ENCODE measurements at places on chromosomes 12 and 14.

GRCh38 chr12:124906606-124907261 lies 7.7 kb downstream of the UBC start:
- peak; percentile 76 for DNase-seq

DNA sequence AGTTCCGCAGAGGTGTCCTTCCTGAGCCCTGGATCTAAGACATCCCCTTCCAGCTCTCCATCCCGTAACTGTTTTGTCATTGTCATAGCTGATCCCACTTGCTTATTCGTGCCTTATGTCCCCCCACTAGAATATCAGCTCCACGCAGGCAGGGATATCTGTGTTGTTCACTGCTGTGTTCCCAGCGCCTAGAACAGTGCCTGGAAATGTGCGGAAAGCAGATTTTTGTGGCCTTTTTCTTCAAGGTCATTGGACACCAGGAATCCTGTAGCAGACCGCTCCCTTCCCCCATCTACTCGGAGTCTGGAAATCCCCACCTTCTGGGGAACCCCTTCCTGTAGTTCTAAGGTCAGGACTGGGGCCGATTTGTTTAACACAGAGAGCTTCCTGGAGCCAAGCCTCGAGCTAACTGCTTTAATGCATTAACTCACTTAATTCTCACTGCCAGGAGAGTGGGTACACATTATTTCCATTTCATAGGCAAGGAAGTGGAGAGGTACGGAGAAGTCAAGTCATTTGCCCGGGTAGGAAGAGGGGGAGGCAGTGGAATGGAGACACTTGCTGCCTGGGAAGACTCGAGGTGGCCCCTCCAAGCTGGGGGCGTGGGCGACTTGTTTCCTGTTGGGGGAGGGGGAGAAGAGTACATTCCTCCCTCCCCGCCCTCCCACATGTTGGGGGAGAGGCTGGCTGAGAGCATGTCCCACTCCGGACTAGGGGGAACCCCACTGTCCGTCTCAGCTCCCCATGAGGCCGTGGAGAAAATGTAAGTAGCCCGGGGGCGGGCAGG lies 1.2 kb upstream of the SH2B3 start:
- DNase-seq, result no peak

DNA sequence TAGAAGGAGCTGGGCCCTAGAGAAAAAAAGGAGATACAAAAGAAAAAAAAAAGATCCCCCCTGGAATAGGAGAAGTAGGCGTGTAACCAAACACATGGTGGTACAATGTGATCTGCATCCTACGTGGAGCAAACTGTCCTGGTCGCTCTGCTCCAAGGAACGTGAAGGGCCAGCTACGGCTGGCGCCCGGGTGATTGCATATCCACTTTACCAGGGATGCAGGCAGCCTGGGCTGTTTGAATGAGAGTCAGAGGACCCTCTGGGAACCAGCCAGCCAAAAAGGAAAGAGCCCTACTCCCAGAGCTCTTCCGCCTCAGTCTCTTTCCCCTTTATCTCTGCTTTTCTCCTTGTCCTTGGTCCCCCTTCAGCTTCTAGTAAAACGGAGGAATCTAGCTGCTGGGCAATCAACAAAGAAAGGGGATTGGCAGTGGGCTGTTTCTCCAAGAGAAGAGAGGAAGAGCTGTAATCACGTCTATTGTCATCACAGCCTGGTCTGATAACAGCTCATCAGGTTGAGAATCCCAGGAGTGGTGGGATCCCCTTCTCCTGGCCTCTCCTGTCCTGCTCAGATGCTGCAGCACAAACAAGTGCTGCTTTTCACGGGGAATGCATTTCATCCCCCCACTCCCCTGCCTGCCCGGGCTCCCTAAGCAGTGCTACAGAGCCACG lies 156.0 kb downstream of the ADCK1 start:
- no peak for DNase-seq

GRCh38 chr12:6235499-6235898 lies 35.3 kb downstream of the CD9 start:
- no peak for DNase-seq

- no peak for DNase-seq
Measured at GRCh38 chr12:132043216-132043615, 93.5 kb downstream of the EP400 start.

- no peak for DNase-seq
Measured at GRCh38 chr12:116366824-116367223, 89.3 kb upstream of the MED13L start.

GRCh38 chr14:87261621-87262020 lies 731.4 kb downstream of the GALC start:
- no peak for DNase-seq

GRCh38 chr12:50467439-50467838 lies 37.3 kb upstream of the DIP2B start:
- DNase-seq, result no peak

DNA sequence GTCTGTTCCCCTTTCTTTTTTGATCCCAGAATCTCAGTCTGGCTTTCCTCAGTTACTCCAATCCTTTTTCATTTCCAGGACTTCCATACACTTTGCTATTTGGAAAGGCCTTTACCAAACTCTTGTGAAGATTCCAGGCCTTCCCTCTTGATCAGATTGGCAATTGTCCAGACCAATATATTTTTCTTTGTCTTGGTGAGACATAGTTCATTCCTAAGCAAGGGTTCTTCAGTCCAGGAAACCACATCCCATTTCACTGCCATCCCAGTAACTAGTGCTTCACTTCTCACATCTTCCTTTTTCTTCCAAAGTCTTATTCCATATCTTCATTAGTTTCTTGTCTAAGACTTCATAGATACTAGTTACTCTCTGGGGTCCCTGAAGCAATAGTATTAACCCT lies 2.1 kb upstream of the PTPRQ start:
- no peak for DNase-seq

DNA sequence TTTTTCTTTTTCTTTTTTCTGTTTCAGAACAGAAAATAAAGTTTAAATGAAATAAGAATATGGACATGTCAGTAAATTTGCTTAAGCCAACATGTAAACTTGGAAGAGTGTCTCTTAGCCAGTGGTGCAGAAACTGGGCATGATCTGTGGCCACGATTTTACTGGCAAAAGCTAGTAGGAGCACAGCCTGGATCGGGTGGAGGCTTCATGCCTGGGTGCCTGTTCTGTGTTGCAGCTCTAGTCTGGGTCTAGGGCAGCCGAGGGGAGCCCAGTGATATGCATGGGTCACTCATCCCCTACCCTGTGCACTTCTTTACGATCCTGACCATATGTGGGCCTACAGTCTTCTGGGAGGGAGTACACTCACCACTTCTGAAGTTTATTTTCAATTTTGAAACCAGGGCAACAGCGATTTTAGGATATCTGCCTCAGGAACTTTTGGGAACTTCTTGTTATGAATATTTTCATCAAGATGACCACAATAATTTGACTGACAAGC lies 45.6 kb upstream of the SMCO2 start:
- DNase-seq, result no peak

DNA sequence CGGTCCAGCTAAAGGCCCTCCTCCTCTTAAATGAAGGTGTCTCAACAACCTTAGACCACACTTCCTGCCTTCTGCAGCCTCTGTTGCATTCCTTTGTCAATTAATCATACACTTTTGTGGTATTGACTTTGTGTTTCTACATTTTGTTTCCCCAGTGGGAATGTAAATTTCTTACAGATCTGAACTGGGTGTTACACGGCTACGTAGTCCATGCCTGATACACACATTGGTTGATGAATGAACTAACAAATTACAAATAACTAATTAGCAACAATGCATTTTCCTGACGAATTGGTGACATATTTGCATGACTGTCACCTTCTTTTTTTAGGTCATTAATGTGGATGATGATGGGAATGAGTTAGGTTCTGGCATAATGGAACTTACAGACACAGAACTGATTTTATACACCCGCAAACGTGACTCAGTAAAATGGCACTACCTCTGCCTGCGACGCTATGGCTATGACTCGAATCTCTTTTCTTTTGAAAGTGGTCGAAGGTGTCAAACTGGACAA lies 15.2 kb upstream of the CCT2 start:
- no peak for DNase-seq

- DNase-seq, result no peak
Measured at GRCh38 chr12:76276499-76277151, 71.6 kb downstream of the BBS10 start.

- DNase-seq, result no peak
Measured at GRCh38 chr12:44457465-44457864, 418.6 kb downstream of the NELL2 start.

DNA sequence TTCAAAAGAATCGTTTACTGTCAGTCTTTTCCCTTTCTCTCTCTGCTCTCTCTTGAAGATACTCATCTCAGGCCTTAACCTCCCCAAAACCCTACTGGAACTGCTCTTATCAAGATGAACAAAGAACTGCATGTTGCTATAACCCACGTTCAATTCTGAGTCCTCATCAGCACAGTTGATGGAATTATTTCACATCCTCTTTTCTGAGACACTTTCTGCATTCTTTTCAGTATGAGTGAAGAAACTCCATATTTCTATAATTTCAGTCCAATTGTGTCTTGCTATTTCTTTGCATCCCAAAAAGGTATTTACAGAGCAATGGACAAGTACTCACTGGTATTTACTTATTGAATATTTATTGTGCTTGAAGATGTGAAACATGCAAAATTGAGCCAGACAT lies 160.1 kb upstream of the CPNE8 start:
- no peak for DNase-seq

DNA sequence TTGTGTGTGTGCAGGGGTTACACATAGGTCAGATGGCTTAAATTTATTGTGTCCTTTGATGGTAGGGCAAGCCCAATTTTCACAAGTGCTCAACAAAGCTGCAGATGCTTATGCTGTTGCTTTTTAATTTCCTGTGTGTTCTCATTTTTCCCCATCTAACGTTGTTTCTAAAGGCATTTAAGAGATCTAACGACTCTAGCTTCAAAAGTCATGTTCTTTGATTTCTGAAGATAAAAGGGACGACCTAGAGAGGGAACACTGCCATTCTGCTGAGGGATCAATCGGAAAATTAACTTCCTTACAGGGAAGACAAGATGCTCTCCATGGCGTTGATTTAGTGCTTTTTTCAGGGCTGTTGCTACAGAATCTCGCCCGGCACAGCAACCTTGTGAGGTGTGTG lies 79.0 kb upstream of the GNG2 start:
- no peak for DNase-seq

DNA sequence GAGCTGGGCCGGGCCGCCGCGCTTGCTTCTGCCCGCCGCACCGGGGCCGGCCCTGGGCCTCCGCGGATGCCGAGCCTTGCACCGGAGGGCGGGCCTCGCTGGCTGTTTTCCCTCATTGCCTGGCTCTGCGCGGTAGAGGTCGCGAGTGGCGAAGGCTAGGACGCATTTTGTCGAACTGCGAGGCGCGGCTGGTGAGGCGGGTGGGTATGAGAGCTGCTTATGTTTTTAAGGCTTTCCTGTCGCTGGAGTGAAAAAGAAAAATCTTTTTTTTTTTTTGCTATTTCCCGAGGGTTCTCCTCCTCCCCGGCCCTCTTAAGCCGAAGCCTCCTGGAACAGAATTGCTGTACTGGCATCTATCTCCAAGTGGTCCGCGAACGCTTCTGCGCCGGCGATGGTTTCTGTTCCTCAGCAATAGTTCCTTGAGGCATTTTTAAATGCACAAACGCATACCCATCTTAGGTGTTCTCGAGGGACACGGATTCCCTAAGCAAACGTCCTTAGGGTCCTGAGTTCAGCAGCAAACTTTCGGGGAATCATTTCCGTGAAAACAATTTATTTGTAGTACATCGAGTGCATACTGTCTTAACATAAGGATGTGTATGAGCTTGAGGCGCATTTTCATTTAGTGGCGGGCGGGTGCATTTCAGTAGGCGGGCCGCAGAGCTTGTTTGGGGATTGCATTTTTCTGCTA lies 631 bp downstream of the RESF1 start:
- peak; percentile 11 for DNase-seq

DNA sequence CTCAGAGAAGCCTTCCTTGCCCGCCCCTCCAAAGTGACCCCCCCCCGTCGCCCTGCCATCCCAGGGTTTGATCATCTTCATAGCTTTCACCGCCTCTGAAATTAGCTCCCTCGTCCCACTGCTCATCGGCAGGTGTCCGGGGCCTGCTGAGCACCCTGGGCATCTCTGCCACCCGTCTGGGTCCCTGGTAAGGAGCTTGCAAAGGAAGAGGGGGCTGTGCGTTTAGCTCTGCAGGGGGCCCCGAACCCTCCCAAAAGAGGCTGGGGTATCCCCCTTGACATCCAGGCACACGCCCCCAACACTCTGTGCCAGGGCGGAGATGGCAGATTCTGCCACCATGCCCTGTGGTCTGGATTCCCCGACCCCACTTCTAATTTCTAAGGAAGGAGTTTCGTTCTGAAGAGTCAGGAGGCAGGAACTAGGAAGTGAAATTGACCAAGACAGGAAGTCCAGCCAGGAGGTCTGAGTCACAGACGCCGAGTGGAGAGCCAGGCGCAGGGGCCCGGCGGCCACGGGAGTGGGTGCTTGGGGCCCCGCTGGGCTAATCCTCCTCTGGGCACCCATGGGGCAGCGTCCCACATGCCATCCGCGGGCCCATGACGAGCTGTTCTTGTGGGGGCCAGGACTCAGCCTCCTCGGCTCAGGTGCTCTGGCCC lies 95.7 kb downstream of the RFLNA start:
- DNase-seq, result no peak

DNA sequence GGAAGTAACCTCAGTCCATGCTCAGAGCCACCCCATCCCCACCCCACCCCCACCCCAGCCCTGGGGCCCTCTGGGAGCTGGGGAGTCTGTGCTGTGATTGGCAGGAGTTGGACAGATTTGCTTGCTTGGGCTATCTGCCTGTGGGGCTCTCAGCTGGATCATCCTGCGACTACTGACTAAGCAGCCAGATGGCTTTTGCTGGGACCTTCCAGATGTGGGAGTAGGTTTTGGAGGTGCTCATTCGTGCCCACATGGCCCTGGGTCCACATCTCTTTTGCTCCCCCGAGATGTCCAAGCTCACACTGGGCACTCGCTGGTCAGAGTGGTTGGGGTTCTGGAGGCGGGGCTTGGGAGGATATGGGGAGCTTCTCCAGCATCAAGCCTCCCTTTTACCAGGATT lies 138.9 kb downstream of the TSPAN9 start:
- DNase-seq, result no peak

GRCh38 chr12:22729431-22729956 lies 104.5 kb downstream of the ETNK1 start:
- no peak for DNase-seq

DNA sequence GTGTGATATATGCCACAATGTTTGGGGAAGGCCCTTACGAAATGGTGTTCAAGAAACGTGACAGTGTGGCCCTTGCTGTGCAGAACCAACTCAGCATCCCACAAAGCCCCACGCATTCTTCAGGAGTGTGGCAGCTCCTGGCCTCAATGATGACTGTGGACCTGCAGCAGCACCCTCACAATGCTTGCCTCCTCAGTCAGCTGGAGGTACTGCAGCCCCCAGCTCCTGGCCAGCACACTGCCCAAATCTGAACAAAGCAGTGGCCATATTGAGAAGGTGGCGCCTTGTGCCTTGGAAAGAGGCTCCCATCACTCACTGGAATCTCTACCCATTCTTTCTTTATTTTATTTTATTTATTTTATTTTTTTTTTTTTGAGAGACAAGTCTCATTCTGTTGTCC lies 10.4 kb downstream of the POLE2 start:
- DNase-seq, result no peak

DNA sequence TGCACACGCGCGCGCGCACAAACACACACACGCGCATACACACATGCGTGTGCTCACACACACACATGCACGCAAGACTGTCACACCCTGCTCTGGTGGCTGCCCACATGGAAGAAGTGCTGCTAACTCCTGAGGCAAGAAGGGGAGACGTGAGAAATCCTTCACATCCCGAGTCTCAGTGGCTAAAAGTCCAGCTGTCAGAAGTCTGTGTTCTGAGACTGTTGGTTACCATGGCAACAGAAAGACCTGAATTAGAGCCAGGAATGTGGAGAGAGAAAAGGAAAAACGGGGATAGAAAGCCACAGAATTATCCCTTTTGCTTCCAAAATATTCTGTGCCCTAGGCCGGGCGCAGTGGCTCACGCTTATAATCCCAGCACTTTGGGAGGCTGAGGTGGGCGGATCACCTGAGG lies 71.2 kb downstream of the PPFIBP1 start:
- peak; percentile 61 for DNase-seq

Measured in AG04450 (cell line).